PC-3 (cell line): ENCODE measurements at places on chromosomes 2 and 18. TPM values are rescaled to one million over a fixed set of nuclear protein-coding genes. Genes with fewer than 3 reads are reported as not detected.

DNA sequence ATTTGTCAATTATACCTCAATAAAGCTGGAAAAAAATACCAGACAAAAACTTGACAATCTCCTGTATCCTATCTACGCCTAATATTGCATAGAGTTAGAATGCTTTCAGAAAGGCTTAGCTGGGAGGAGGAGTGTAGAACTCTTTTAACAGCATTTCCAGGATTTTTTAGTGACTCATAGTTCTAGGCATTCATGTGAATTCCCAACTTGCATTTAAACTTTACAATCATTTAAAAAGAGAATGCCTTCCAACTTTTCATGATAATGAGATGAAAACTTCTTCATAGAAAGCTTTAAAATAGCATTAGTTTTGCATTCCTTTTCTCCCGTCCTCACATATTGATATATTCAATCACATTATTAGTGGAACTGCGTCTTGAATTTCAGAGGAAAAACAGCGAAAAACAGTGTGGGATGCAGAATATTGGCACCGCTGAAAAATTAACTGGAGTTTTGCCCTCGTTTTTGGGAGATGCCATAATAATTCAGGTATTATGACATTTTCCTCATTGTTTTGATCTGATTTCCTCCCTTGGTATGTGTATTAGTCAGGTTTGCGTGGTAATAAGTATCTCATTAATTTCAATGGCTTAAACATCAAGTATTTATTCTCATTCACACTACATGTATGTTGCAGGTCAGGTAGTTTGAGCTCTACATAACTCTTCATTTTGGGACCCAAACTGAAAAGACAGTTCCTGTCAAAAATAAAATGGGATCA, 293.2 kb upstream of the FIGN start:
- DNase-seq = no peak

DNA sequence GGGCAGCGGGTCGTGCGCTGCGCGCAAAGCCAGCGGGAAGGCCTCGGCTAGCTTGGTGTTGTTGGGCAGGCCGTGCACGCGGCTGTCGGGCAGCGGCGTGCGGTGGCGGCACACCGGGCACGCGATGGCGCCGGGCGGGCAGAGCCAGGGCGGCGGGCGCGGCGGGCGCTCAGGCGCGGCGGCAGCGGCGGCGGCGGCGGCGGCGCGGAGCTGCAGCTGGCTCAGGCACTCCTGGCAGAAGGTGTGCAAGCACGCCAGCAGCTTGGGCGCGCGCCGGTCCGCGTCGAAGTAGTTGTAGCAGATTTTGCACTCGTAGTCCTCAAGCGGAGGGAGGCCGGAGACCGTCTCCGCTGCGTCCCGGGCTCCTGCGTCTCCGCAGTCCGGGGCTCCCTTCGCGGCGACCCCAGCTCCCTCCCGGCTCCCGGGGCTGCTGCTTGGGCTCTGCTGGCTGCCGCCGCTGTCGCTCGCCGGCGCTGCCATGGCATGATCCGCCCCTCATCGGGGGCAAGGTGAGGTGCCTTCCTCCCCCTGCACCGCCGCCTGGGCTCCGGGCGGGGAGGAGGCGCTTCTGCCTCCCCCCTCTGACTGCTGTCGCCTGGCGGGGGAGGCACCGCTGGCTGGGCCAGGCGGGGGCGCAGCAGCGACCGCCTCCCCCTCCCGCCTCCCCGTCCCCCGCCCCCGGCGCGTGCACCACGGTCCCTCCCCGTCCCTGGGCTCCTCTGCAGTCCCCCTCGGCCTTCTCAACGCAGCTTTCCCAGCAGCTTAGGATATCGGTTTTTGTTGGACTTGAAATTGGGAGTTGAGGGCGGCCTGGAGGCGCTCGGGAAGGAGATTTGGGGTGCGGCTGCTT, 21.0 kb upstream of the PAX3 start:
- no peak for DNase-seq

The GPR39 gene
- 34.8 and 43.2 TPM in 2 replicates for total RNA-seq

GRCh38 chr2:128682266-128682665, 363.6 kb upstream of the HS6ST1 start:
- no peak for DNase-seq

GRCh38 chr2:223122781-223123180, 70.8 kb downstream of the KCNE4 start:
- no peak for DNase-seq

The FOXI3 gene
- total RNA-seq = not detected in 2 replicates

DNA sequence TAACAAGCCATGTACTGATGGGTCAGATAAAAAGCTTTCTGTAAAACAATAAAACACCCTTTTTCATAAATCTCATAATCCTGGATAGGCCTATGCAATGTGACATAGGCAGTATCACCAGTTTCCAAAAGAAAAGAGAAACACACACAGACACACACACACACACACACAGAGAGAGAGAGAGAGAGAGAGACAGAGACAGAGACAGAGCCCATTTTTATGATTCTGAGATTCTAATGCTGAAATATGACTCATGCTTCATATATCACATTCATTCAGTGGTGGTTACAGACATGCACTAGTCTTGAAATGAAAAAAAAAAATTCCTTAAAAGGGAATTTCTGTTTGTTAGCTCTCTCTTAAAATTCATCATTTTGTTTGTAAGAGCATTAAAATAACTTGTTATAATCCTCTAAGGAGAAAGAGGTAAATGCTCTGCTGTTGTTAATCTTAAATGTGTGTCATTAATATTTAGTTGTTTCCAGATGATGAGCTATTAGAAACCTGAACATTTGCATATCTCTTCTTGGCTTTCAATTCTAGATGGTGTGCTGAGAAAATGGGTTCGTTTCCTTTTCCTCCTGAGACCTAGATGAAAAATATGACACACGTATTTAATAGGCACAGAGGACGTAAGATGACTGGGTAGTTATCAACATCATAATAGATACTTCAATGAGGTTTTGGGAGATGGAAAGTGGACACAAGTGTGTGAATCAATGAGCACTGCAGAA, 1598.7 kb upstream of the ACVR2A start:
- peak; percentile 45 for DNase-seq

- DNase-seq = no peak
These were observed 37.0 kb upstream of the METTL21A start for GRCh38 chr2:207662203-207662602.

The GPC1 gene
- total RNA-seq = 37.1 and 56.7 TPM in 2 replicates

- no peak for DNase-seq
These were observed 176.7 kb downstream of the MYO1B start for GRCh38 chr2:191421950-191422349.

- DNase-seq = no peak
These were observed 82.6 kb downstream of the TPO start for GRCh38 chr2:1495676-1496358.

DNA sequence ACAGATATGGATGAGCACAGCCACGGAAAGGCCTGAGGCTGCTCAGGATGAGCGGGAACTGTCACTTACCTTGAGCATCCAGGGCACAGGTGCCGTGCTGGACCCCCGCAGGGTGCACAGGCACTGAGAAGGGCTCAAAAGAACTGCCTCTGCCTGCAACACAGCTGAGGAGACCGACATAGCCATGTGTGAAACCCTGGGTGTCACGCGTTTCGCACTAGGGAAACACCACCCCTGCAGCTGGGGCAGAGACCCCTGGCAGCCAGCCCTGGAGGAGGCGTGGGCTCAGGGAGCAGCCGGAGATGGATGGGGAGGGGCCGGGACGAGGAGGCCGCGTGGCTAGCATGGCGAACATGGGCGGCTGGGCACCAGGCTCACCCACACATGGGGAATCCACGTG, 228.9 kb downstream of the EIPR1 start:
- DNase-seq = no peak

DNA sequence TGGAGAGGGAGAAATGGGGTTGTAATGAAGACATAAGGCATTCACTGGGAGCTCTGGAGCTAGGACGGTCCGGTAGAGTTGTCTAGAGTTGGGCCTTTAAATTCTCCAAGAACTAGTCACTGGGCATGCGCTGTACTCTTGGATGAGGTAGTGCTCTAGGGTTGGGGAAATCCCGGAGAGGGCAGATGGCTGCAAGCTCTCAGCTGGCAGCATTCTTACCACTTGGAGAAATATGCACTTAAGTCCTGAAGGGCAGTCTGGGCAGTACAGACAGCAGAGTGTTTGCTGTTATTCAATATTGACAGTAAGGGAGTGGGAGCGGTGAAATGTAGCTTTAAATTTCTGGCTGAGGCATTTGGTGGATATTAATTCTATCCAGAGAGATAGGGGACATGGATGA, 214.6 kb downstream of the RDH14 start:
- DNase-seq = peak; percentile 21

GRCh38 chr18:46759890-46760289, 3.0 kb upstream of the ST8SIA5 start:
- no peak for DNase-seq

DNA sequence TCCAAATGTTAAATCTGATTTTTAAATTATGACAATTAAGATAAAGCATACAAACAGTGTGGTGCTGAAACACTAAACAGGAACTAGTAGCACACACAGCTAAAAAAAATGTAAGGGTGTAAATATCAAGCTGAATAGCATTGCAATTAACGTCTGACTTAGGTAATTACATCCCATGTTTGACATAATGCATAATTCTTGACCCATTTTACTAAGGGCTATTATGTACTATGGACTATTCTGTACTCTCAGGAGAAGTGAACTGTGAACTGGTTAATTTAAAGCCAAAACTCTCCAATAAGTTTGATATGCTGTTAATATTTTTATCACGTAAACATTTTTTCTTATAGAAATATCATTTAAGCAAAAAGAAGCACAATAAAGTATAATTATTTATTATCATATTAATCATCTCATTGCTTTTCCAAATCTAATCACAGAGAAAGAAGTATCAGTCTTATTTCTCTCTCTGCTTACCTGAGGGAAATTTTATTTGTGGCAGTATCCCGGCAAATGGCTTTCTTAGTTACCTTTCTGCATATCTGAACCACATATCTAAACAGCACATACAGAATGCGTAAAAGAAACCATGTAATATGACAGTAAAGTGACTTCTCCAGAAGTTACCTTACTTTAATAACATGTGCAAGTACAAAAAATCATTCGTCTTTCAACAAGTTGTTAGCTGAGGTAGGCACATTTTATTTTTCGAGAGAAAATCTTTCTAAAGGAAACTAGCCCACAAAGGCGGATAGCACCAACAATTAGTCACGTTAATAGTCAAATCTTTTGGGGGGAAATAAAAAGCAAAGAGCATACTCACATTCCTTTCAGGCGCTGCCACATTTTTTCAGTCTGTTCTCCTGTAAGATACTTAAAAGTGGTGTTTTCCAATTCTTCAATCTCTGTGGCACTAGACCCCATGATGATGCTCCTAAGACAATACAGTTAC, 94.9 kb upstream of the PDE1A start:
- no peak for DNase-seq

- no peak for DNase-seq
These were observed 60.3 kb downstream of the LONRF2 start for GRCh38 chr2:100262046-100262445.

DNA sequence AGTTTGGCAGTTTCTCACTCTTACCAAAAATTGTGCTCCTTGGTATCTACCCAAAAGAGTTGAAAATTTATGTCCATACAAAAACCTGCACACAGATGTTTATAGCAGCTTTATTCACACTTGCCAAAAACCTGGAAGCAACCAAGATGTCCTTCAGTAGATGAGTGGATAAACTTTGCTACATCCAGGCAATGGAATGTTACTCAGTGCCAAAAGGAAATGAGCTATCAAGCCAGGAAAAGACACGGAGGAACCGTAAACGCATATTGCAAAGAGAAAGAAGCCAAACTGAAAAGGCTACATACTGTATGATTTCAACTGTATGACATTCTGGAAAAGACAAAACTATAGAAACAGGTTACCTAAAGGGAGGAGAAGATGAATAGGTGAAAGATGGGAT, 36.1 kb downstream of the TMEM163 start:
- peak; percentile 26 for DNase-seq

The RNF149 gene
- 47.3 and 68.0 TPM in 2 replicates for total RNA-seq

- DNase-seq = peak; percentile 56
These were observed 27.8 kb upstream of the TTC39C start for GRCh38 chr18:23986600-23987359.

DNA sequence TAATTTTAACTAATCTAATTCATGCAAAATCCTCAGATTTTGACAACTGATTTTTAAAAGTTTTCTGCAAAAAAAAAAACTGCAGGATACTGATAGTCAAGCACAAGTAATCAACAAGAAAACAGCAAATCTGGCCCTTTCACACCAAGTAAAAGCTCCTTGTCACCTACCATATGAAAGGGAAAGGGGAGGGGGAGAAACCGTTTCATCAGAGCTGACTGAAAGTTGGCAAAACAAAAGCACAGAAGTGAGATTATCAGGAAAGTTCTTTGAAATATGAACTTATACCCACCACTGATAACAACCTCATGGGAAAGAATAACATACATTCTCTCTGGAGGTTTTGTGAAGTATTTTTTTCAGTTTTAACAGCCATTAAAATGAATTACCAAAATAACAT, 38.7 kb downstream of the ZNF521 start:
- DNase-seq = no peak

GRCh38 chr2:75870651-75871137, 160.0 kb upstream of the GCFC2 start:
- no peak for DNase-seq

DNA sequence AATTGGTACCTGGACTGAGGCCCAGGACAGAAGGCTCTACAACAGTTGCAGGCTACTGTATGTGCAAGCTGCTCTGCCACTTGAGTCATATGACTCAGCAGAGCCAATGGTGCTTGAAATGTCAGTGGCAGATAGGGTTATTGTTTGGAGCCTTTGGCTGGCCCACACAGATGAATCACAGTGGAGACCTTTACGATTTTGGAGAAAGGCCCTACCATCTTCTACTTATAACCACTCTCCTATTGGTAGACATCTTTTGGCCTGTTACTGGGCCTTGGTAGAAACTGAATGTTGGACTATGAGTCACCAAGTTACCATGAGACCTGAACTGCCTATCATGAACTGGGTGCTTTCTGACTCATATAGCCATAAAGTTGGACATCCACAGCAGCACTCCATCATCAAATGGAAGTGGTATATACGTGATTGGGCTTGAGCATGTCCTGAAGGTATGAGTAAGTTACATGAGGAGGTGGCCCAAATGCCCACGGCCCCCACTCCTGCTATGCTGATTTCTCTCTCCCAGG, 88.9 kb upstream of the NRXN1 start:
- DNase-seq = peak; percentile 19

The ATP9B gene
- total RNA-seq = 15.6 and 16.0 TPM in 2 replicates

DNA sequence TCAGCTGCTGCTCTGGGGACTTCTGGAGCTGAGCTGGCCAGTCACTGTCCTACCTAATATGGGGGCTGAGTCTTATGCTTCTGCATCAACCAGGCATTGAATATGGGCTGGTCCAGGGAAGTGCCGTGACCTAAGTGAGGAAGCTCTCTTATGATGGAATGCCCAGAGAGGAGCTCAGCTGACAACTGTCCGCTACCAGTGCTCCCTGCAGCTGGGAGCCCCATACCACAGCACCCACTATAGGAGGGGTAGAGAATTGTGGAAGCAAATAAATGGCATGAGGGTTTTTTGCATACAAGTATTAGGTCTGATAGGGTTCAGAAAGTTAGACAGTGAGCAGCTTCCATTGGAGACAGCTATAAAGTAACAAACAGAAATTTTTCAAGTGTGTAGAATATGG, 4.5 kb downstream of the TIMM21 start:
- no peak for DNase-seq

The C2orf66 gene
- total RNA-seq = 0.51 TPM in 1 of 2 replicates, not detected in the other

GRCh38 chr2:1744446-1745170, at the start of gene PXDN:
Gene PXDN, minus strand, starts transcription at chr2:1744515. Its CDS starts 60 bp downstream, at chr2:1744455.
- DNase-seq = peak; percentile 67
